Suppressor macrophage treated with lipopolysaccharide for 1 hour (primary cell): ENCODE measurements at places on chromosomes 13 and 19.

- no peak for DNase-seq
These were observed 2.6 kb downstream of the BBC3 start for GRCh38 chr19:47228168-47228936.

DNA sequence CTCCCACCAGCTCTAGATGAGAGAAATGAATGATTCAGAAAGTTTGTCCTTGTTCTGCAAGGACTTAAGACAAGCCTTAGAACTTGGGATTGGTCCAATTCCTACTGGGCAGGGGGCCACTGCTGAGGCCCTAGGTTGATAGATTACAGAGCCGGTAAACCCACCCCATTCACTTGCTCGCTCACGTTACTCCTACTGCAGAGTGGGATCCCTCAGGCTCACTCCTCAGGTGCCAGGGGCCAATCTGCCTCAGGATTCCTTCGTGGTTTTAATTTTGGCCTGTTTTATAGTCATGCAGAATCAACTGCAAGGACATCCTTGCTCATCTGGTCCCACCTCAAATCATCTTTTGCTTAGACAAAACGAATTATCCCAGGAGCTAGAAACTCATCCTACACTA is 59.0 kb downstream of the SERP2 start:
- DNase-seq = no peak

GRCh38 chr19:45142726-45143110 is 18.1 kb downstream of the NKPD1 start:
- no peak for DNase-seq

DNA sequence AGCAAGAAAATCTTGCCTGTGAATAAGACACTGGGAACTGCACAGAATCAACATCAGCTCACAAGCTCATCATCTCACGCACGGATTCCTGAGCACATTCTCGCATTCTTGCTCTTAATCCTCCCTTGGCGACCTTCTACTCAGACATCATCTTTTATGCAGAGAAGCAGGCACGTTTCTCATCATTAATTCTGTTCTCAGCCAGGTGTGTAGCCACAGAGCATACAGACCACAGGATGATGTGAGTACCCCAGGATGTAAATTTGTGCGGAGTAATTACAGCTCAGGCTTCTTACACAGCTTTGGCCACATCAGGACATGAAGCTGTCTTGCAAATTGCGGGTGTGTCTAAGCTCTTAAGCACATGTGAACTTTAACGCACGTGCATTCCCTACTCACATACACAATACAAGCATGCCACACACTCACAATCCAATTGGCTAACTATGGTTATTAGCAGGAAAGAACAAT is 36.5 kb upstream of the SACS start:
- DNase-seq = no peak

- no peak for DNase-seq
These were observed 7.9 kb upstream of the PDE4A start for GRCh38 chr19:10412257-10412977.

GRCh38 chr13:74135326-74136083 is 1.3 kb upstream of the KLF12 start:
- DNase-seq = peak; percentile 80

- DNase-seq = no peak
These were observed 5.2 kb downstream of the CADM4 start for GRCh38 chr19:43634506-43634871.

GRCh38 chr13:51844862-51845573 is at the start of gene TMEM272:
TSS of gene TMEM272 (minus strand) at chr13:51845177. CDS start at chr13:51838530, 6,647 bp downstream.
- DNase-seq = peak; percentile 70

DNA sequence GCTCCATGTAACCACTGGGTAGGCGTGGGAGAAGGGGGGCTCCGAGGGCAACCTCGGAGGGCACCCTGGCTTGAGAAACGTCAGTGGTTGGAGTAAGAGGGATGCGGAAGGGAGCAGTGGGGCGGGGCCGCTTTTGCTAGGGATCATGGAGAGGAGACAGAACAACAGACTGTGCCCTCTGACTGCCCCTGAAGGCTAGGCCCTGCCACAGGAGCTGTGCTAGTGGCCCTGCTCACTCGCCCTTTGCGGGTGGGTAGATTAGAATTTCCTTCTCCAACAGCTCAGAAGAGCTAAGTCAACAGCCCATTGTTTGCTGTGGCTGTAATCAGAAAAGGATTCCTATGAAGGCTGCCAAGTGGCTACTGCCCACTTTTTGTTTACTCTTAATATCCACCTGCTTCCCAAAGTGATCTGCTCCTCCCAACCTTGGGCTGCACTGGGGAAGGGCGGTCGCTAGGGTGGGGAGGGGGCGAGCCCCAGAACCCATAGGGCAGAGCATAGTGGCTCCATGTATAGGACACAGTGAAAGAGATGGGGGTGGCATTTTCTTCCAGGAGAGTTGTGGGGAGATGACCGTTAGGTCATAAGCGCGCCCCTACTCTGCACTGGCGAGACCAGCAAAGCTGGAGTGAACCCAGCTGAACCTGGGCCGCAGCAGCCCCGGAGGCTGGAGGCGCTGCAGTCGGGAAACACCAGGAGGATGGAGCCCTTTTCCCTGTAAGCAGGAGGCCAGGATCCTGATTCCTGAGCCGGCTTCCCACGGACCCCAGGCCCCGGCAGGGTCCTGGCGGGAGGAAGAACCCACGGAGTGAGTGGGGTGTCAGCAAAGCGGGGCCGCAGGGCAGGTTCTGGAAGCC is 1.9 kb upstream of the C1QTNF9 start:
- DNase-seq = no peak

DNA sequence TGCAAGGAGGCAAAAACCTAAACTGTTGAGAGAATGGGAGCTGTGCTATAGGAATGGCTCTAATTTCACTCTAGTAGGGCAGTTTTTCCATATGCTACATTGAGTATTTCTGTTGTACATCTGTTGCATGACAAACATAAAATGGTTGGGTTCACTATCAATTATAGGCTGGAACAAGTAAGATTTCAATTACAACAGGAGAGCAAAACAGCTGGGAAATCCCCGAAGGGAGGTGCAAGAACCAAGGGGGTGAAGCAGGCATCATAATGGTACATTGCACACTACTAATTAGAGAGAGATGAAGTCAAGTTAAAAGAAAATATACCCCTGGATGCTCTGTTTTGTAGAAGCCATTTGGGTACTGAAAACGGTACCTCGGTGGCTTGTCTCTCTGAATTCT is 389.5 kb downstream of the PCDH9 start:
- no peak for DNase-seq

DNA sequence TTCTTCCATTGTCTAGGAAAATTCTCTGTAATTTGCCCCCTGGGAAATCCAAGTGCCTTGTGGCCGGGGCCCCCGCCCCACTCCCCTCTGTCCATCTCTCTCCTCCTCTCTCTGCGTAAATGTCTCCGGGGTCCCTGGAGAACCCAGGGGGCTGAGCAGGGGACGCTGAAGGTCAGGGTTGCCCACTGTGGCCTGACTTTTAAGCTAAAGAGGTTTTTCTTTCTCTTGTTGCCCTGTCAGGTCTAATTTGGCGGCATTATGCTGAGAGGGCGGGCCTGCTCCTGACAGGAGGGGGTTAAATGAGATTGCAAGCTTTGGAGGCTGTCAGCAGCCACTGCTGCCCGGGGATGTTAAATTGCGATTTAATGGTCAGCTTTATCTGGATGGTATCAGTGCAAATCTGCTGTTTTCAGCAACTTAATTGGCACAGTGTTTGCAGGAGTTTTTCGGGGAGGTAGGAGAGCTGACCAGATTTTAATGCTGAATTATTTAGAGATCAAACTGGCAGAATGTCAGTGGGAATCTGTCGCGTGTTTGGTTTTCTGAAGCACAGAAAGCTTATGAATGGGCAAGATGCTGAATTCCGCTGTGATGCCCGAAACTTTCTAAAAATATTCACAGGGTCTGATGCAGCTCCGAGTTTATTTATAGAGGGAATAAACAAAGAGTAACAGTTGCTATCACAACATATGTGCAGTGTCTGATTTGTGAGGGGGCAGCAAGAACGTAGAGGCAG is 93.2 kb upstream of the SOX1 start:
- no peak for DNase-seq

- DNase-seq = no peak
These were observed 593 bp downstream of the ZNF135 start for GRCh38 chr19:58059671-58060078.

- DNase-seq = no peak
These were observed 2896.3 kb upstream of the PCDH20 start for GRCh38 chr13:64311948-64312347.

DNA sequence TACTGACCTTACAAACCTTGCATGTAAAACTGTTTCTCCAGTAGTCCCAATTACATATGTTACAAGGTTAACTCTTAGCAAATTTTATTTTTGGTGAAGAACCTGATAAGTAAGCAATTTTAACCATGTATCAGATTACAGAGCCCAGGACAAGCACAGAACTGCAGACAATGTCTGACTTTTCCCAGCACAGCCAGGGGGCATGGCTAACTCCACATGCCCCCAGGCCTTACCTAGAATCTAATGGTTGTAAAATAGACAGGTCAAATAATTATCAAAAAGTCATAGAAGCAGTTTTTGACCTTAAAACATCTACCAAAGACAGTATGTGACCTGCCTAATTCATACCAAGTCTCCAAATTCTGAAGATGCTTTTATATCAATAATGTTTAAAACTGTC is 364.1 kb downstream of the FOXO1 start:
- DNase-seq = no peak

- DNase-seq = no peak
These were observed 81.2 kb upstream of the WASF3 start for GRCh38 chr13:26476111-26476781.

DNA sequence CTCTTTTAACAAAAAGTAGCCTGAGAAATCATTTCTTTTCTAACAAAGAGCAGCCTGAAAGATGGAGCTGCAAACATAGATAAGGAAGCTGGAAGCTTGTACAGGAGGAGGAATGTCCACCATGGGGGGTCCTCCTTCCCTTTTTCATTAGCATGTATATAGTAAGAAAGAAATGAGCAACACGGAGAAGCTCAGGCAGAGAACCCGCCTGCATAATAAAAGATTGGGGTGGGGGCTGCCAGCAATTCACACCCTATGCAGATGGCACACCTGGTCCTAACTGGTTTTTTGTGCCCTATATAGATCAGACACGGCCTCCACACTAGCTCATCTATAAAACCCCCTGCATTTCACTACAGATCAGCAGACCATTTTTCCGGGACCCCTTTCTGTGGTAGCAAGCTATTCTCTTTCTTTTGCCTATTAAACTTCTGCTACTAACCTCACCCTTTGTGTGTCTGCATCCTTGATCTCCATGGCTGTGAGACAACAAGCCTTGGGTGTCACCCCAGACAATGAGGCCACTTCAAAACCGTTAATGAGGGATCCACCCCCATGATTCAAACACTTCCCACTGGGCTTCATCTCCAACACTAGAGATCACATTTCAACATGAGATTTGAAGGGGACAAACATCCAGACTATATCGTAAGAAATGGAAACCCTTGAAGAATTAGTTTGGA is 167.5 kb upstream of the FREM2 start:
- DNase-seq = no peak

DNA sequence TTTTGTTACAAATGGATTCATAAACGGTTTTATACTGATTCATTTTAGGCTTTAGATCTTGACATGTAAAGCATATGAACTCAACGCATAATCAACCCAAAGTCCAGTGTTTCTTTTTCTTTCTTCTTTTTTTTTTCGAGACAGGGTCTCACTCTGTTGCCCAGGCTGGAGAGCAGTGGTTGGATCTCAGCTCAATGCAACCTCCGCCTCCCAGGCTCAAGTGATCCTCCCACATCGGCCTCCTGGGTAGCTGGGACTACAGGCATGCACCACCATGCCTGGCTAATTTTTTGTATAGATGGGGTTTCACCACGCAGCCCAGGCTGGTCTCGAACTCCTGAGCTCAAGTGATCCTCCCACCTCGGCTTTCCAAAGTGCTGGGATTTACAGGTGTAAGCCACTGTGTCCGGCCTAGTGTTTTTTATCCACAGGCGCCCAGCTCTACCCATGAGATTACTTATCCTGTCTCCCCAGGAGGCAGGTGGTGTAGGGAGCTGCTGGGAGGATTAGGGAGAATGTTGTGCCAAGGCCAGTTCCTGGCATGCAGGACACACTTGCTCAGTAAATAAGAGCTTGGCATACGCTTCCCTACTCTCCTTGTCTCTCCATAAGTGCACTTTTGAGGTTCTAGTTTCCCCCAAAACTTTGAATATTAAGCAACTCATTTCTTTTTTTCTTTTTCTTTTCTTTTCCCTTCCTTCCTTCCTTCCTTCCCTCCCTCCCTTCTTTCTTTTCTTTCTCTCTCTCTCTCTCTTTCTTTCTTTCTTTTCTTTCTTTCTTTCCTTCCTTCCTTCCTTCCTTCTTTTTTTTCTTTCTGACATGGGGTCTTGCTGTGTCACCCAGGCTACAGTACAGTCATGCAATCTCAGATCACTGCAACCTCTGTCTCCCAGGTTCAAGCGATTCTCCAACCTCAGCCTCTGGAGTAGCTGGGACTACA is 4.8 kb upstream of the CEBPA start:
- DNase-seq = no peak

GRCh38 chr19:15433519-15434069 is 14.8 kb upstream of the AKAP8L start:
- no peak for DNase-seq

- no peak for DNase-seq
These were observed 93.9 kb downstream of the UBL3 start for GRCh38 chr13:29756506-29756905.

DNA sequence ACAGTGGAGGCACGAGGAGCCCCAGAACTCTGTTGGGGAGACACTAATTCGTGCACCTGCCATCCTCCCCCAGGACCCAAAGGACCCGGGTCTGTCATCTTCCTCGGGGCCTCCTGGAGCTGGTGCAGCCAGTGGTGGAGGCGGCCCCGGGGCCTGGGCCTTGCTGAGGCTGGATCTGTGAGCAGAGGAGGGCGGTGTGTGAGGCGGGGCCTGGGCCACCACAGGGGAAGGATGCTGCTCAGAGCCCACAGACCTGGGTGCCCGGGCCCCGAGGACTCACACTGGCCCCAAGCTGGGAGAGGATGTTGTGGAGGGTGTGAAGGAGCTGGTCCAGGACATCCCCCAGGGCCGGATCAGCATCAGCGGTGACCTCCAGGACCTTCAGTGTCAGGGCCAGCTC is 8.3 kb downstream of the IFNL3 start:
- no peak for DNase-seq

DNA sequence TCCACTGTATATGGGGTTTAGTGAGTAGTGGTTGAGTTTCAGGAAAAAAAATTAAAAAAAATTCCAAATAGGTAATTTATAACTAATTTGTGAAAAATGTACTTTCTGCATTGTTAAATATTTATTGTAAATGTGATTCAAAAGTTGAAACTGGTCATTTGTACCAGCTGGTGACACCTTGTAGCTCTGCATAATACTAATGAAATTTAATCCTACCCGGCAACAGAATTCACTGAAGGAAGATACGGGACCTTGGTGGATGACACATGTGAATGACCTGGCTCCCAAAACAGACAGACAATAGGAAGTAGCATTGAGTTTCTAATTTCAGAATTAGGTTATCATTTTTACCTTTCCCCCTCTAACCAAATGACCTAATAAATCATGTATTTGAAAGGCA is 73.8 kb downstream of the SLITRK6 start:
- no peak for DNase-seq

- no peak for DNase-seq
These were observed 159.6 kb downstream of the GGACT start for GRCh38 chr13:100428986-100429385.
